ENCODE measurements at places on chromosomes 4 and X. TPM values are rescaled to one million over a fixed set of nuclear protein-coding genes. Genes with fewer than 3 reads are reported as not detected.

GRCh38 chr4:99038213-99038612, 42.7 kb downstream of the METAP1 start:
- no peak for DNase-seq

DNA sequence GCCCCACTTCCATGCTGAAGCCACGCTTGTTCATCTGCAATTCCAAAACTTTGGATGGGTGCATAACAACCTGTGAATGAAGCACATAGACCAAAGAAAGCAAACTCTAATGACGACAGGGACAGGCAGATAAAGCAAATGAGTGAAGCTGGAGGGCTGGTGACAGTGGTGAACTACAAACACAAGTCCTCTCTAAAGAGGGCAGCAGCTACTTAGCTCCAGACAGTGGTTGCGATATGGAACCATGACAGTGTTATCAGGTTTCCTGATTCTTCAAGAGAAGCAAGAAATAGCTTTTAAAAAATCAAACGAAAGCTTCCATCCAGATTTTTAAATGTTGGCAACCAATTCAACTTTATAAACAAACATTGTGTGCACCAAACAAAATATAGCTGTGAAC, 23.8 kb downstream of the NOX1 start:
- DNase-seq: no peak

GRCh38 chr4:176276710-176277109, 7.7 kb upstream of the ASB5 start:
- no peak for DNase-seq

DNA sequence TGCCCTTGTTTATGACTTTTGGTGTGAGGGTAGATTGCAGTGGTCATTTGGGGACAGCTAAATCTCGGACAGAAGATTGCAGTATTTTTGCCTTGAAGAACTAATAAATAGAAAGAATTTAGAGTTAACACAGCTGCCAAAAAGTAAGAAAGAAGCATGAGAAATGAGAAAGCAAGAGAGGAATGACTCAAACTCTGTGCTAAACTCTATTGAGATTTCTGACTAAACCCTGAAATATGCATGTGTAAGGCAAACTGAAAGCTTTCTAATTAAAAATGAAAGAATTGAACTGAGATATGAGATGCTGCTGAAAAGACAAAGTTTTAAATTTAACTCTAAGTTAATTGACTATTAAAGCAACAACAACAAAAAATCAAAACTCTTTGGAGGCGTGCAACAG, 791.3 kb downstream of the RAB28 start:
- no peak for DNase-seq

GRCh38 chr4:90121676-90122354, 5.4 kb upstream of the CCSER1 start:
- DNase-seq: no peak

DNA sequence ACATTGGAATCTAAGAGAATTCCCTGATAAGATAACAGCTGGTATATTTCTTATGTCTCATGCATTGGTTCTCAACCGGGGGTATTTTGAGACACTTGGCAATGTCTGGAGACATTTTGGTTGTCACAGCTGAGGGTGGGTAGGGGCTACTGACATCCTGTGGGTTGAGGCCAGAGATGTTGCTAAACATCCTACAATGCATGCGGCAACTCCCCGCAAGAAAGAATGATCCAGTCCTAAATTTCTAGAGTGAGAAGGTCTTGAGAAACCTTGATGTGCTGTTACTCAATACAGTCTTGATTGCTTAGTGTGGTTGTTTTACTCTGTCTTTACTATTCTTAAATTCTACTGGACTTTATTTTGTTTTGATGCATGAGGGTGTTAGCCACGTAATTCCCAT, 287.2 kb downstream of the FRMPD4 start:
- DNase-seq: no peak

Gene MAGEB1
- not detected for total RNA-seq
